ENCODE measurements at places on chromosomes 16 and 17.
A peak's percentile ranks its signal among the peaks of the same experiment; 100 is the strongest.

- DNase-seq, result no peak
Observed at GRCh38 chr17:75501378-75502071, 13.8 kb downstream of the CASKIN2 start.

DNA sequence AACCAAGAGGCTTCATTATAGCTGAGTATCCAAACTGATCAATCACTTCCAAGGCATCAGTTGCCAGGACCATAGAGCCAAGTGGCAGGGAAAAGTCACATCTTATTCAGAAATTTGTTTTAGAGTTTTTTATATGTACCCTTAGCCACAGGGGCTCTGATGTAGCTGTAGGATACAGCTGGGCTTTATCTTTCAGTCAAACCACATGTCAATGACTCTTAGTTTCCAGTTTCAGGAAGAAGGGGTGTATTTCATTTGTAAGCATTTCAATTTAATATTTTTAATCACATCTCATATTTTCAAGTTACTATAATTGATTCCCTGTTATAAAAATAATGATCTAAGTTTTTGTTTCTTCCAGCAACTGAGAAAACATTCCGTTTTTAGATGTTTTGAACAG, 2.9 kb upstream of the FLCN start:
- DNase-seq, result no peak

GRCh38 chr16:6602405-6602804, 730.2 kb upstream of the RBFOX1 start:
- DNase-seq, result no peak

GRCh38 chr17:73987845-73988509, 215.5 kb upstream of the RPL38 start:
- no peak for DNase-seq

GRCh38 chr17:75875182-75875939, 3.0 kb downstream of the TRIM47 start:
- no peak for DNase-seq

DNA sequence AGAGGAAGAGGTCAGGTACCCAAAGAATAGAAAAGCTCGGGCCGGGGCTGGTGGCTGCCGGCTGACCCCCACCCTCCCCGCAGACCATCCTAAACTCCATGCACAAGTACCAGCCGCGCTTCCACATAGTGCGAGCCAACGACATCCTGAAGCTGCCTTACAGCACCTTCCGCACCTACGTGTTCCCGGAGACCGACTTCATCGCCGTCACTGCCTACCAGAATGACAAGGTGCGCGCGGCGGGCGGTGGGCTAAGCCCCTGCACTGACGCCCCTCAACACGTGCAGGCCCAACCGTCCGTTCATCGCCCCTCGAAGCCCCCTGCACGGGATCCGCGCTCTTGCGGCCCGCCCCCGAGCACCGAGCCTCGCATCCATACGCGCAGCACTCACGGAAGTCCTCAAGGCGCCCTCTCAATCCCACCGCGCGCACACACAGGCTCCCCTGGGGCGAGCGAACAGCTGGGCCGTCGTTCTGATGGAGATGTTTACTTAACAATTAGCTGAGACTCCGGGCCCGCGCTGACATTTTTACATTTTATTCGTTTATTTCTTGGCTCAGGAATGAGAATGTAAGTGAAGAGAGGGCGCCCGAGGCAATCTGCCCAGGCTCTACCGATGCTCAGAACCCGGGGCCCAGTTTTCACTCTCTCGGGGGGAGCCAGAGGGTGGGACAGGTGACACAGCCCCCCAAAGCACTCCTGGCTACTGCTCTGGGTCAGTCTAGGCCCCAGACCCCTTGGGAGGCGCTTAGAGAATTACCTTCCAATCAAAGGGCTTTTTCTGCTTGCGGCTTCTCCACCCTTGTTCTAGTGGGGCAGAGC, 3.5 kb downstream of the TBX2 start:
- no peak for DNase-seq

DNA sequence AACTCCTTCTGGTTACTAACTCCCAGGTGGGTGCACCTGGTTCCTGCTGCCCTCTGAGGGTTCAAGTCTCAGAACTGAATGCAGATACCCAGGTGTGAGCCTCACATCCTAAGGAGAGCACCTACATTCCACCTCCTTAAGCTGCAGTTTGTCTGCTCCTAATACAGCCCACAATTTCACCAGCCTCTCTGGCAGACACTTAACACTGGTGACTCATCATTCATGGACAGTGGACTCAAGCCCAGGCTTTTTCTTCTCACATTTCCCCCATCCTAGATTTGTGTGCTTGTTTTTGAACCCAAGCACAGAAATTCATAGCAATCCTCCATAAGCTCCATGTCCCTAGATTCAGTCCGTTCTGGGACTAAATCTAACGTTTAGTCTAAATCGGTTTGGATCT, 7.0 kb upstream of the MAF start:
- DNase-seq, result no peak

DNA sequence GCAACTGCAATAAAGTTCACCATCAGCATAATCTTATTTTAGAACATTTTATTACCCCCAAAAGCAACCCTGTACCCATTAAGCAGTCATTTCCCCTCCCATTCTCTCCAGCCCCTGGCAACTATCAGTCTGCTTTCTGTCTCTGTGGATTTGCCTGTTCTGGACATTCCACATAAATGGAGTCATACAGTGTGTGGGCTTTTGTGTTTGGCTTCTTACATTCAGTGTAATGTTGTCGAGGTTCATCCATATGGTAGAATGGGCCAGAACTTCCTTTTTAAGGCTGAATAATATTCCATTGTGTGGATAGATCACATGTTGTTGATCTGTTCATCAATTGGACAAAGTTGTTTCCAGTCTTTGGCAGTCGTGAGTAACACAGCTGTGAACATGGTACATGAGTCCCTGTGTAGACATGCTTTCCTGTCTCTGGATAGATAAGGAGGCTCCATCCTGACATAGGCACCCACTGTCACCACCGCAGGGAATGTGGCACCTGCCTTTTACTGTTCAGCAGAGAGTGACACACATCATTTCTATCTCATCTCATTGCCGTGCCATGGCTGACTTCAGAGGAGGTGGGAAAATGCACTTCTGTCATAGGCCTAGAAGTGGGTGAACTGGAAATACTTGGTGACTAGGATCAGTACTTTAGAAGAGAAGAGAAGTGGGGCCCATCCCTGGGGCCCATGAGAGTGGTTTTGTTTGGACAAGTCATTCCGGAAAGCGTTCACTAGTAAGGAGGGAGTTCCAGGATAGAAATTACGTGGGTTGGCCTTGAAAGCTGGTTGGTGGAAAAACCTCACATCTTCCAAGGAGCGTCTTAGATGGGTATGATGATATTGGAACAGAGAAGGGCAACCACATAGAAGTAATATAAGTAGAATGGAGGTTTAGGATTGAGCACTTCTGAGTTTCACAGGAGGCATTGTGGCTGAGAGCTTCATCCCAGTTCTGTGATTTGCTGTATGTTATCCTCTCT, 25.8 kb downstream of the EPN2 start:
- DNase-seq, result no peak

DNA sequence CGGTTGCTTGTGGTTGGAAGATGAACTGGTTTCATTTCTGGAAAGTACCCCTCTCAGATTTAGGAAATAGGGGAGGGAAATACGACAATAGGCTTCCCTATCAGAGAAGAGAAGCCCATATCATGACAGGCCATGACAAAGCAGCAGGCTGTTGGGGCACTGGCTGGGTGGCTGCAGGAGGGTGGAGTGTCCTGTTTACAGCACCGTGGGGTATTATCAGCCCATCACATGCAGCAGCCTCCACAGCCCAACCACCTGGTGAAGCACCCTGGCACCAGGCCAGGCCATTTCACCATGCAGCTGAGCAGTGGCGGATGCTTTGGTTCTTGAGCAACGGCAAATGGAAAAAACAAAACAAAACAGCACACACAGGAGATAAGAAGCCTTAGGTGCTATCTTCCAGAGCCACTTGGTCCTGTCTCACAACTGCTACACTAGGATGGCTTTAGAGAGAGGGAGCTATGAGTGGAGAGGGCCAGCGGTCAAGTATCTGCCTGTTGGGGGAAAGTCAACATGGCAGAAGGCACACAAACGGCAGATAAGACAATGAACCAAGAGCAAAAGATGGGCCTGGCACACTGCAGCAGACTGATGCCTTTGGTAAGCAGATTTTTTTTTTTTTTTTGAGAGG, 24.2 kb downstream of the FAM117A start:
- DNase-seq, result no peak

- no peak for DNase-seq
Observed at GRCh38 chr17:56830726-56831368, 2.9 kb downstream of the C17orf67 start.

- DNase-seq, result peak; percentile 90
Observed at GRCh38 chr17:30116661-30117551, at the start of gene NSRP1. NSRP1 (plus strand) TSS chr17:30116816; CDS start chr17:30116844, 28 bp downstream.

- DNase-seq, result no peak
Observed at GRCh38 chr17:44081681-44082080, 11.1 kb downstream of the G6PC3 start.

DNA sequence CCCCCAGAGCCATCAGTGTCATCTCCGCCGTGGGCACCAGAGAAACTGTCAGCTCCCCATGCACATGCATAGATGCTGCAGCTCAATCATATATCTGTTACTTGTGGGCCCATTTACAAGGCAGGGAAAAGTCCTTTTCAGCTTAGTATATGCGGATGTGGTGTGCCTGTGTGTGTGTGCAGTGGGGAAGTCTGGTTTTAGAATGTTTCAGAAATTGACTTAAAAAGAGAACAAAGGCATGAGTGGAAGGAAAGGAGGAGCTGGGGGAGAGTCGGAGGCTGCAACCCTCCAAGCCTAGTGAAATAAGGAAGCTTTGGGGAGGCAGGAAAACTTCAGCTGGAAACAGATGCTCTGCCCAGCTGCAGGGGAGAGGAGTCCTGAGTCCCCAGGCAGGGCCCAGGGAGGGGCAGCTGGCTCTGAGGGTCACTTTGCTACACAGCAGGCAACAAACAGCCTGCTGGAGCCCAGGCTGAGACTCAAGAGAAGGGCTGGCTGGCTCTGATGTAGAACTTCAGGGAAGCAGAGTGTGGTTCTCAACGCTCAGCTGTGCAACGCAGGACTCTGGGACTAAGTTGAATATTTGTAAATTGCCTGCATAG, 11.1 kb upstream of the CD300LD start:
- DNase-seq, result no peak

DNA sequence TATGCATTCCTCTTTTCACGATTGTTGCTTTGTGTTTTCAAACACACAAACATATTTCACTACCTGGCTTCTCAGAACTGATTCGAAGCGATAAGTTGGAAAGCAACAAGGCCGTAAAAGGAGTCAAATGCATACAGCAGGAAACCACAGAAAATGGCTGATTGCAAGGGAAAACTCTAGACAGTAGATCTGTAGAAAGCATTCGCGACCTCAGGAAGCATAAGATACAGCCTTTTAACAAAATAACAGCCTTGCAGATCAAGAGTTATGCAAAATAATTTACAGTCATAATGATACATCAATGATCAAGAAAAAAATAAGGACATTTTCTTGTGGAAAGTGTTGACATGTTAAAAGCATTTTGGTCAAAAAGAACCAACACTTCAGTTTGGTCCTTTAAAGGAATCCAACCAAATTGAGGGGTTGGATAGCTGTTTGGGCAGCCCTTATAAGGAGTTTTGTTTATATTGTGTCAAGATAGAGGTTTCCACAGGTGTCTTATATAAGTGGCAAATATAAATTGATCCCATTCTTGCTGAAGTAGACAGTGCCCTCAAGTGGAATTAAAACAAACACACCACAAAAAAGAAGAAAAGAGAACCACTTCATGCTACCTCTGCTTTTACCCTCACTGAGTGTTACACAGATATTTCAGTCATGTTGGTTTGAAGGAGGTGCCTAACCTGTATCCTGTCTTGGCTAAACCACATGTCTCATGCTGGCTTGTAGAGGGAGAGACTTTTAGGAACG, 5.5 kb downstream of the CYLD start:
- DNase-seq, result no peak

DNA sequence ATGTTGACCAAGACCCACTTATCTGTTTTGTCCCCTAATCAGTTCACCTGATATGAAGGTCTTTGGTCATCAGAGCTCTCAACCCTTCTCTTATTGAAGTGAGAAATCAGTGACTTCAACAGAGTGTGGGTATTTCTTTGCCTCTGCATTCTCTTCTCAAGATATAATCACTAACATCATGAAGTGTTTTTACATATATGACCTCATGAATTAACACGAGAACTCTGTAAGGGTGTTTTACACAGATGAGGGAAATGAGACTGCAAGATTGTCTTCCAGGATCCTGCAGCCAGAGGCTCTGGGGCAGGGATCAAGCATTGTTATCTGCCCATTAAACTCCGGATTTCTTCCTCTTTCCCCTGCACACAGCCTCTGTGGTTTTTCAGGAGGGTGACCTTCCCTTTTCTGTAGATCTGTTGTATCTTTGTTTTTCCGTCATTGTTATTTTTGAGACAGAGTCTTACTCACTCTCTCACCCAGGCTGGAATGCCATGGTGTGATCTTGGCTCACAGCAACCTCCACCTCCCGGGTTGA, 22.7 kb downstream of the LCMT1 start:
- DNase-seq, result no peak

GRCh38 chr16:734981-735881, 5.6 kb downstream of the CIAO3 start:
- no peak for DNase-seq

DNA sequence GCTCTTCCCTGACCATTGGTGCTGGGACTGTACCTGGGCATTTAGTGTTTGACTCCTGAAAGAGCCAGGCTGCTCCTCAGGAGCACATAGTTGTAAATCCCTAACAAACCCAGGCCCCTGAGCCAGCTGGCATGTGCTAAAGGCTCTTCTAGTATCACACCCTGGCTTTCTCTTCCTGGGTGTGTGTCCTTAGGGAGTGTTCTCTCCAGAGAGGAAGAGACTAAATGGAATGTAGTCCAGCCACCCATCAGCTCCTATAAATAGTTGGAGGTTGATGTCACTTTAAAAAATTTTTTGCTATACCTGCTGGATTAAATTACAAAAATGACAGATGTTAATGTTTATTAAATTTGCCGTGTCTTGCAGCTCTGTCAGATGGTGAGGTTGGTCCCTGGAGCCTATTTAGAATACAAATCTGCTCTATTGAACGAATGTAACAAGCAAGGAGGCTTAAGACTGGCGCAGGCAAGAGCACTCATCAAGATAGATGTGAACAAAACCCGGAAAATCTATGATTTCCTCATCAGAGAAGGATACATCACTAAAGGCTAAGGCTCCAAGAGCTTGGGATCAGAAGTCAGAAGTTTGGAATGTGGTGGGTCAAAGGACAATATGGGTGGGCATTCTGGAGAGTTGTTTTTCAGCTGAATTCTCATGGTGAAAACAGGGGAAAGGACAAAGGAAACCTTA, 13.1 kb upstream of the DUSP14 start:
- no peak for DNase-seq

Data from GM18507 (cell line).